ENCODE measurements at places on chromosomes 3 and 15. TPM values are rescaled to one million over a fixed set of nuclear protein-coding genes. Genes with fewer than 3 reads are reported as not detected.

The RPL15 gene
- total RNA-seq, result 385 TPM

The NRG4 gene
- total RNA-seq, result 20.5 TPM

The FETUB gene
- not detected for total RNA-seq

DNA sequence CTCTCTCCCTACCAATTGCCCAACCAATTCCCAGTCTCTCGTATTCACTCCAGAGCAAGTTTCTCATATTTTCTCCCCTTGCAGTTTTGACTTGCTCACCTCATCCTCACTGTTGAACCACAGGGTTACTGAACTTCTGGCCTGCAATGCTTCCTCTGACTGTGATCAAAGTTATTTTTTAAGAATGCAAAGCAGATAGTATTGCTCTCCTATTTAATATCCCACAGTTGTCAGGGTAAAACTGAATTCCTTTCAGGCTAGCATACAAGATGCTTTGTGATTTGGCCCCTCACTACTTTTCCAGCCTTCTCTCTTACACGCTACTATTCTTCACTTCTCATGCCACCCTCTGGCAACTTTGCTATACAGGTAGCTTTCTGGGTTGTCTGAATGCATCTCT lies 80.9 kb downstream of the LRRFIP2 start:
- DNase-seq, result no peak

DNA sequence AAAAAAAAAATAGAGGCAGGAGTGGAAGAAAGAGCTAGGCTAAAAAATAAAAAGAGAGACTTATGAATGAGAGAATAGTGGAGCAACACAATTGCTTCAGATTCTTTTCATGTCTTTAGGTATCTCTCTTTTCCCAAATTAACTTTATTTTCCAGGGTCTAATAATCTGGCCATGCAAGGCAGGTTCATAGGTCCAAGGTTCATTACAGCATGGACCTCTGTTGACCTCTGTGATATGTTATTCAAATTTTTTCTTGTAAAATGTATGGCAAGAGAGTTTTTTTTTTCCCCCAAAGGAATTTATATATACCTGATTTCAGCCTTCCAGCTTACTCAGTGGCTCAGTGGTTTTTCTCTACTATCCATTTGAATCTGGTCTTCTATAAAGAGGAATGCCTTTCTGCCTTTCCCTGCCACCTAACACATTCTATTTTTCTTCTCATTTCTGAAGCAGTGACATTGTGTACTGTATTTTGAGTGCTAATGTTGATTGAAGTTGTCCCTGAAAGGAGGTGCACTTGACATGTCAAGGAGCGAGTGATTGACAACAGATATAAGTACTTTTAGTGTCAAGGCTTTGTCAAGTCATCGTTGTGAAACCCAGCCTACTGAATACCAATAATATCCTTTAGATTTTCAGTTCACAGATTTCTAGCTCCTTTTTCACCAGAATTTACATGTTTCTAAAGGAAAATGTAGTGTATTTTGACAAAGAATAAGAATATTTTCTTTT lies 118.5 kb downstream of the MAP2K5 start:
- no peak for DNase-seq
